ENCODE measurements at places on chromosomes 1 and 21. TPM values are rescaled to one million over a fixed set of nuclear protein-coding genes. Genes with fewer than 3 reads are reported as not detected.

The RIMS3 gene
- 17.2 TPM for total RNA-seq

The SH2D2A gene
- total RNA-seq = 1.2 TPM

The GPR37L1 gene
- total RNA-seq = 0.06 TPM

The NR0B2 gene
- total RNA-seq = not detected

The TP73 gene
- total RNA-seq = not detected

The SLC5A9 gene
- total RNA-seq = not detected

The YTHDF2 gene
- 107 TPM for total RNA-seq

The KCNA2 gene
- 0.09 TPM for total RNA-seq

The PSMB2 gene
- total RNA-seq = 33.2 TPM

The KRTAP10-2 gene
- not detected for total RNA-seq

The ADAM30 gene
- total RNA-seq = not detected

The SLC35F3 gene
- total RNA-seq = 1.5 TPM

The DSCAM gene
- total RNA-seq = 0.03 TPM

The LCE2B gene
- not detected for total RNA-seq

The ZNF697 gene
- total RNA-seq = 8.3 TPM

The FMO3 gene
- not detected for total RNA-seq

The ADAMTS5 gene
- total RNA-seq = under 0.01 TPM

The NHLH2 gene
- total RNA-seq = 0.17 TPM

The VHLL gene
- 0.34 TPM for total RNA-seq

The APH1A gene
- total RNA-seq = 63.0 TPM

The DNAJC16 gene
- 33.6 TPM for total RNA-seq

The DCST1 gene
- not detected for total RNA-seq

The COL18A1 gene
- 52.6 TPM for total RNA-seq

The LCE1A gene
- not detected for total RNA-seq
